AG09319 (cell line): ENCODE measurements at places on chromosomes 2 and 18.

GRCh38 chr18:9337873-9338272, 3.3 kb downstream of the TWSG1 start:
- no peak for DNase-seq

GRCh38 chr2:25245141-25245540, 76.8 kb upstream of the POMC start:
- DNase-seq: no peak

DNA sequence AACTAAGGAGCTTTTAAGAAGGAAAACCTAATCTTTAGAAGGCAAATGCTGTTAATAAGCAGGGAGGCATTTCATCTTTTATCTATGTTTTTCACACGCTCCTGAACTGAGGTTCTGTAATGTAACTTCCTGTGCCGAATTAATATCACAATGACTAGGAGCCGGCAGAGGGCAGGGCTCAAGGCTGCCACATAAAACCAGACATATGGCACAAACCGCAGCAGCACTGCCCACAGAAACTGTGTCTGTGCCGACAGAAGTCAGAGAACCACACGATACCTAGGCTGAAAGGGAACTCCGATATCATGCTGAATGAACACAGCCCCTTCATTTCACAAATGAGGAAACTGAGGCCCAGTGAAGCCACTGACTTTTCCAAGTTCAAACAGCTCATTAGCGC, 112.1 kb downstream of the EIPR1 start:
- DNase-seq: no peak

DNA sequence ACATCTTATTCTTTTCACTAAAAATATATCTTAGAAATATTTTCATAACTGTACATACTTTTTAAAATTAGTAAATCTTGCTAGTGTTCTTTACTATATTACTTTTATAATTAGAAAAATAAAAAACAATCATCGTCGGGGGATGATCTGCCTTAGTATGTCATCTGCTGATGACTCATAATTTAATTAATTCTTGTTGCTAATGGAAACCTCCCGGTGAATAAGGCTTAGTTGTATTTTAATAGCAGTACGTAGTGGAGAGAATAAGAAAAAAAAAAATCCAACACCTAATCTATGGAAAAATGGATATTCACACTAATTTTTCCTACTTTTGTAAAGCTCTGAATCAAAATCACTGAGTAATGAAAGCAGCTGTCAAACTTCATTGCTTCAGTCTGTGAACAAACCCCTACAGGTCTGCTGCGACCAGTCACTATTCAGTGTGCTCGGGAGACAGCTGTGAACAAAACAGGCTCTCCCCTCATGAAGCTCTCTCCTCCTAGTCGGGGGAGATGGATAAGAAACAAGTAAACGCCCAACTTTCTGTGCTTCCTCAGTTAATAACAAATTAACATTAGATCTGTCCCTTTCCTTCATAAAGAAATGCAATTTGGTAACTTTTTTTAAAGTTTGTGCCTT, 97.4 kb upstream of the UPP2 start:
- DNase-seq: no peak

- no peak for DNase-seq
Measured at GRCh38 chr18:2083691-2084090, 487.6 kb downstream of the METTL4 start.

DNA sequence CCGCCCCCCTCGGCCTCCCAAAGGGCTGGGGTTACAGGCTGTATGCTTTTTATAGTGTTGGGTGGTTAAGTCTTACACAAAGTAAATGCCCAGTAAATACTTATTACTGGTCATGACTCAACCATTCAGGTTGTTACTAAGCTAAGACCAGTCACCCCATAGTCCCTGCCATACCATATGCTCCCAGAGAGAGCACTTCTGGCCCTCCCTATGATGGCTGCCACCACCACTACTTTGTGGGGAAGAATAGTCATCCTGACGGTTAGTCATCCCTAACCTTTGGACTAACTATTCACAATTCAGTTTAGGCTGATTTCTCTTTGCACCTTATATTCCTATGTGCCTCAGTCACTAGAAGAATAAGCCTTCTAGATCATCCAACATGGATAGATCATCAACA, 42.0 kb upstream of the MSH2 start:
- DNase-seq: no peak

GRCh38 chr2:71130905-71131244, 441 bp downstream of the MPHOSPH10 start:
- no peak for DNase-seq

DNA sequence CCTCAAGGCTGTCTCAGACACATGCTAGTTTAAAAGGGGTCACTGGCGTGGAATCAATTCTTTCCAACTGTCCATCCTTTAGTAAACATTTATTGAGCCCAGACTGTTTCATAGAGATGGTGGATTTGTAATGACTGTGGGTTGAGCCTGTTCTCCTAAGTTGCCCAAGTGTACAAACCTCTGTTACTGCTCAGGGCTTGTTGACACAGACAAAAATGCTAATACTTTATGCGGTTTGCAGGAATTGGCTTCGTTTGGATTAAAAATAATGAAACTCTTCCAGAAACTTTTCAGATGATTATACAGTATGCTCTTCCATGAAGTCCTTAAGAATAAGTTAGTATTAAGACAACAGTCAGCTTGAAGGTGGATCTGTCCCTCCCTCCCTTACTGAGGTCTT, 83.6 kb upstream of the MGAT5 start:
- DNase-seq: peak; percentile 34

DNA sequence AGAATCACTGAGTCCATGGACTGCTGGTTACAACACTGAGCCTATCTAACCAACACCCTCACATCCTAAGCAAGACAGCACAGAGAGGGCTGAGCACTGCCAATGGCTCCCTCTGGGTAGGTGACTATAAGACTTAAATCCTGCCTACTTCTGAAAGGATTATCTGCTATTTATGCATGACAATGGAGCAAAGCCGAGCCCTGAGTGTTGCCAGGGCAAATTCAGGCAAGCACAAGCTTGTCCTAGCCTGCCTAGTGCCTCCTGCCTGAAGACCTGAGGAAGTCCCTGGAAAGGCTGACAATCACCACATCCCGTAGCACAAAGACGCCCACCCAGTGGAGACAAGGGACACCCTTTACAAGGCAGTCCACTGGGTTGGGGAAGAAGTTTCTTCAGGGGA, 129.7 kb downstream of the OSR1 start:
- DNase-seq: no peak

GRCh38 chr2:43317680-43318079, 91.3 kb upstream of the ZFP36L2 start:
- no peak for DNase-seq

DNA sequence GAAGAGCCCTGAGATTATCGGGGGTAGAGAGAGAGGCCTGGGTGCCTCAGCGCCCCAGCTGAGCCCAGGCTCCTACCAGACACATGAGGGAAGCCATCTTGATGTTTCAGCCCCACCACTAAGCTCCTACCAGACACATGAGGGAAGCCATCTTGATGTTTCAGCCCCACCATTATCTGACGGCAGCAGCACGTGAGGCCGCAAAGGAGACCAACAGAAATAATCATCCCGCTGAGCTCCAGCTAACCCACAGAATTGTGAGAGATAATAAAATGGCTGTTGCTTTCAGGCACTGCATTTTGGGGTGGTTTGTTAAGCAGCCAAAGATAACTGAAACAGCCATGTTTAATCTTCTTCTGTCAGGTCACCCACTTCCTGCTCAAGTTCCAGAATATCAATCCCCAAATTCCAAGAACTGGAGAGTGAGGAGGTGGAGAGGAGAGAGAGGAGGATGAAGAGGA, 29.3 kb upstream of the SOS1 start:
- no peak for DNase-seq

GRCh38 chr2:200352636-200353035, 46.1 kb downstream of the SPATS2L start:
- no peak for DNase-seq

DNA sequence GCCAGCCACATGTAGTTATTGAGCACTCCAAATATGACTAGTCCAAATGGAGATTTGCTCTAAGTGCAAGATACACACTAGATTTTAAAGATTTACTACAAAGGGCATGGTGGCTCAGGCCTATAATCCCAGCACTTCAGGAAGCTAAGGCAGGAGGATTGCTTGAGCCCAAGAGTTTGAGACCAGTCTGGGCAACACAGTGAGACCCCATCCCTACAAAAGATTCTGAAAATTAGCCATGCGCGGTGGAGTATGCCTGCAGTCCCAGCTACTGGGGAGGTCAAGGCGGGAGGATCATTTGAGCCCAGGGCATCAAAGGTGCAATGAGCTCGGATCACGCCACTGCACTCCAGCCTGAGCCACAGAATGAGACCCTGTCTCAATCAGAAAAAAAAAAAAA, 93.5 kb upstream of the HNRNPA3 start:
- no peak for DNase-seq

- no peak for DNase-seq
Measured at GRCh38 chr2:235812185-235812665, 318.4 kb downstream of the AGAP1 start.

DNA sequence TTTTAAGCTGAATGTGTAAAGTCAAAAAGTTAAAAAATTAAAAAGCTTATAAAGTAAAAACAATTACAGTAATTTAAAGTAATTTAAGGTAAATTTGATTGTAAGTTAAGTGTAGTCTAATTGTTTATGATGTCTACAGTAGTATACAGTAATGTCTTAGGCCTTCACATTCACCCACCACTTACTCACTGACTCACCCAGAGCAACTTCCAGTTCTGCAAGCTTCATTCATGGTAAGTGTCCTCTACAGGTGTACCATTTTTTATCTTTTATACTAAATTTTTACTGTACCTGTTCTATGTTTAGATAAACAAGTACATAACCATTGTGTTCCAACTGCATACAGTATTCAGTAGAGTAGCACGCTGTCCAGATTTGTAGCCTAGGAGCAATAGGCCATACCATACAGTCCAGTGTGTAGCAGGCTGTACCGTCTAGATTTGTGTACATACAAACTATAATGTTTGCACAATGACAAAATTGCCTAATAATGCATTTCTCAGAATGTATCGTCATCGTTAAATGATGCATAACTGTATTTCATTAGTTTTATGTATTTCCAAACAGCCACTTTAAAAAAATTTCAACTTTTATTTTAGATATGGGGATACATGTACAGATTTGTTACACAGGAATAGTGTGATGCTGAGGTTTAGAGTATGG, 319.3 kb downstream of the DYSF start:
- no peak for DNase-seq

- DNase-seq: peak; percentile 48
Measured at GRCh38 chr2:178522950-178523595, 42.8 kb downstream of the PLEKHA3 start.
